ENCODE measurements at places on chromosomes 11 and 22.

- DNase-seq: no peak
These were observed 228.2 kb downstream of the TMEM135 start for GRCh38 chr11:87265979-87266378.

DNA sequence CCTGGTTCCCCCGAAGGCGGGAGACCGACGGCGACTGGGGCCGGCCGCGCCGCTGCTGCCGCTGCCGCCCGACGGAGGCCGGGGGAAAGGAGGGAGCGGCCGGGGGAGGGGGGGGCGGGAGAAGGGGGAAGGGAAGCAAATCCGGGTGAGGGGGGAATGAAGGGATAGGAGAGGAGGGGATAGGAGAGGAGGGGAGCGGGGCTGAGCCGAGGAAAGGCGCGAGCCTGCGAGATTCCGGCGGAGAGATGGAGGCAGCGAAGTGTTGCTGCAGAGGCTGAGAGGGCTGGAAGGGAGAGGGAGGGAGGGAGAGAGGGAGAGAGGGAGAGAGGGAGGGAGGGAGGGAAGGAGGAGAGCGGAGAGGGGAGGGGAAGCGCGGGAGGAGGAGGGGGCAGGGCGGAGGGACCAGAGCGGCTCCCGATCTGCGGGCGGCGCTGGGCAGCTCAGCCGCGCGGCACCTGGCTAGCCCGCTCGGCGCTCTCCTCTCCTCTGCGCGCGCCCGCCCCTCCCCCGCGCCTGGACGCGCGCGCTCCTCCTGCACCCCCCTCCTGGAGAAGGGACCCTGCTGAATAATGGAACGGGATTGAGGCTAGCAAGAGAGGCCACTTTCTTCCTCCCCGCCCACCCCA lies 52.3 kb downstream of the SLC22A12 start:
- no peak for DNase-seq

DNA sequence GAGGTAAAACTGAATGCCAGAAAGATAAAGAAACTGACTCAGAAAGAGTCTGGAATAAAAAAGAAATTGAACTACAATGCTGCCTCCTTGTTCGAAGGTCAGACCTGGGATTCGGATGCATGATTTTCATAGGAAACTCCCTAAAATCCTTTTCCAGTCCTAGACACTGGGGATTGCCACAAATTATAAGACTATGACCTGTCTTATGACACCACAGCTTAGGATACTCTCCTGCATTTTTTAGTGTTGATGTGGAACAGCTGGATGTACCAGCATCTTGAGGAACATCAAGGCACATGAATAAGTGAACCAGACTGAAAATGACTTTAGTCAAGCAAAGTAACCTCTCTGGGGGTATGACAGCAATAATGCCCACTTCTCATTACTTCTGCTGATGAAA lies 9.0 kb downstream of the KIRREL3 start:
- no peak for DNase-seq

DNA sequence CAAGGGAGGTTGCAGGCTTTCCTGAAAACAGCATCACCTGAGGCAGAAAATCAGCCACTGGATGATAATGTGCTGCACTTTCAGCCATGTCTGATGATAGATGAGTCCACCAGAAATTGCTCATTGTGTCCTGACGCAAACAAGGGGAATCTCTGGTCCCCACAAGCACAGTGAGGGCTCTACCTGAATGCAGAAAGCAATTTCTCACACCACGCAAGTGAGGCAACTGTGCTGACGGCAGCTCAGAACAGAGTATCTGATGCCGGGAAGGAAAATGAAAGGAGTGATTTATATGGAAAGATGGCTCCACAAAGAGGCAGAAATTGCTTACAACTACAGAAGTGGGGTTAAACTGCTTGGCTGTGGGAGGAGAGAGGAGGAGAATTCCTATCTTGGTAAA lies 867.1 kb downstream of the OPCML start:
- DNase-seq: no peak

GRCh38 chr11:75055511-75055910 lies 41.2 kb downstream of the OR2AT4 start:
- no peak for DNase-seq

- DNase-seq: no peak
These were observed 4.8 kb upstream of the FBXO7 start for GRCh38 chr22:32469799-32470212.

- DNase-seq: no peak
These were observed 78.4 kb downstream of the NAV2 start for GRCh38 chr11:19790831-19791552.

DNA sequence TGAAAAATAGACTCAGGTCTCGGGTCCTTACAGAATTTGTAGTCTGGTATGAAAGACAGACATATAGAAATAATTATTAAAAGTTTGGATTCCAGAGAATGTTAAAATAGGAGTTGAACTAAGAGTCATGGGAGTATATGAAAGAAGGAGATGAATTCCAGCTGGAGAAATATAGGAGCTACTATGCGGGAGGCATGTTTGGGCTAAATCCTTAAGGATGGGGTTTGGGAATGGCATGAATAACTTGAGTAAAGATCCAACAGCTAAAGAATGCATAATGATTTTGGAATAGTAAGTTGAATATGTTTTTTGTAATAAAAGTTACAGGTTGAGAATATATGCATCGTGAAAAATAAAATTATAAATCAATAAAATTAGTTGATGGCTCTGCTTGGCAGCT lies 129.4 kb upstream of the SLC5A12 start:
- DNase-seq: no peak

DNA sequence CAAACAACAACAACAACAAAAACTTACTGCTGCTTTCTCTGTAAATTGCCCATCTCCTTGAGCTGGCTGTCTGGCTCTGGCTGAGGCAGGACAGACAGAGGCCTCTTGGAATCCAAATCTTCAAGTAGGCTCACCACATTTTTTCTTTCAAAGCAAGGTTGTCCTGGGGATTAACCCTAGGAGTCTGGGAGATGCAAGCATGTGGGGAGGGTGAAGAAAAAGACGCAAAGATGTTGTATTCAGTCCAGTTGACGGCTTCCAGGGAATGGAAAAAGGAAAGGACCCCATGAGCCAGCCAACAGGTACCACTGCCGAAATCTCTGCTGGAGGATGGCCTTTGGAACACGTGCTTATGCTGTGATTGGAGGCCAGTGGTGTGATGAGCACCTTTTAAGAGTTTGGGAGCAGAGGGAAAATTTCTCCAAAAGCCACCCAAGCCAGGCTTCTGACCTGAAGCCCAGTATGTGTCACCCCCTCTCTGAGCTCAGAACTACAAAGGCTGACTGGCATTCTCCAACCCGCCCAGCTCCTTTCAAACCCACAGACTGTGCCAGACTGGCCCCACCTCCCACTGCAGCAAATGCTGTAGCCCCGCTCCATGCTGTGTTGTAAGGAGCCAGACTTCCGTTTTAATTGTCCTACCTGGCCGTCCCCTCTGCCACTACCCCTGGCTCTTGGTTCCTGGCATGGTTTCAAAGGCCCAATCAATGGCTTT lies 10.8 kb downstream of the BLID start:
- no peak for DNase-seq

GRCh38 chr22:46788441-46789172 lies 26.2 kb downstream of the TBC1D22A start:
- DNase-seq: no peak

GRCh38 chr11:68038226-68038717 lies 553 bp upstream of the TCIRG1 start:
- DNase-seq: no peak

GRCh38 chr11:134224710-134225664 lies 516 bp downstream of the VPS26B start:
- no peak for DNase-seq

GRCh38 chr22:36966851-36967540 lies 52.3 kb downstream of the TST start:
- DNase-seq: no peak

DNA sequence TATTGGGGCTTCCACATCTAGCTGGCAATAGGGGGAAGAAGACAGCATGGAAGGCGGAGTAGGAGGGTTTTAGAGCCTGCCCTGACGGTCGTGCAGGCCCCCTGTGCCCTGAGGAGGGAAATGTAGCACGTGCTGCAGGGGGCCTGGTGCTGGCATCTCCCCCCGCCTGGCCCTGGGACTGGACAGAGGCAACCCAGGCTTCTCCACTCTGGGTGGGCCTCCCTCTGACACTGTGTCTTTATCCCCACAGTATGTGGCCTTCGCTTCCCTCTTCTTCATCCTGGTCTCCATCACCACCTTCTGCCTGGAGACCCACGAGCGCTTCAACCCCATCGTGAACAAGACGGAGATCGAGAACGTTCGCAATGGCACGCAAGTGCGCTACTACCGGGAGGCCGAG lies 36.8 kb downstream of the KCNC1 start:
- no peak for DNase-seq

DNA sequence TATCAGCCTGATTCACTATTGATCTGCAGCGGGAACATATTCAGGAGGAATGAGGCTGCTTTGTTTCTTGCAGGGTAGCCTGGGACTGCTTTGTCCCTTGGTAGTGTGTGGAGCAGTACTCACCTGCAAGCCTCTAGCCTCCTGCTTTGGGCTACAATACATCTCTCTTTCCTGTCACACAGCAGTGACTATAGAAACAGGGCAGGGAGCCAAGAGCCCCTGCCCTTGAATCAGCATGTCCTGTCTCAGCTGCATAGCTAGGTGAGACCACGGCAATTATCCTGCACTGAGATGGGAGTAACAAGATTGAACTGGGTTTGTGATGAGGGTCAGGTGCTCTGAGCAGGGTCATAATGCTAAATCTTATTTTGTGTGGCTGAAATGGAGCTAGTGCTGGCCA lies 191.9 kb downstream of the NELL1 start:
- no peak for DNase-seq

GRCh38 chr11:2221591-2221990 lies 48.8 kb downstream of the ASCL2 start:
- no peak for DNase-seq

Data from non-pigmented ciliary epithelial cell (primary cell).